Glomerular endothelial cell (primary cell): ENCODE measurements at places on chromosomes 13 and 19. TPM values are rescaled to one million over a fixed set of nuclear protein-coding genes. Genes with fewer than 3 reads are reported as not detected.

- no peak for DNase-seq
These were observed 19.8 kb downstream of the CAB39L start for GRCh38 chr13:49424011-49424560.

Gene SPRED3
- 8.5 and 9.4 TPM in 2 replicates for total RNA-seq

DNA sequence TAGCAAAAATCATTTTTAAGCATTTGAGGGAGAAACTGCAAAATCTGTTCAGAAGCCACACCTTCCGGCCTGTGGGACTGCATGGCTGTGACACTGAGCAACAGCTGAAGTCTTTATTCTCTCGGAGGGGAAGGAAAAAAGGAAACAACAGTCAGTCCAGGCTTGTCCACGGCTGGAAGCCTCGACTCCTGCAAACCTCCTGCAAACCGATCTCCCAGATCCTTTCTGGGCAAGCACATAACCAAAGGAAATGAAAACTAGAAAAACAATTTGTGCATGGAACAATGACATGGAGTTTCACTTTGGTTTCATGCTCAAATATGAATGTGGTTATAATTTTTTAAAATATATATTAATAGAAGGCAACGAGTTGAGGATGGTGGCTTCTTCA, 1.0 kb downstream of the COL4A1 start:
- DNase-seq: no peak

Gene DHDH
- not detected in 2 replicates for total RNA-seq

DNA sequence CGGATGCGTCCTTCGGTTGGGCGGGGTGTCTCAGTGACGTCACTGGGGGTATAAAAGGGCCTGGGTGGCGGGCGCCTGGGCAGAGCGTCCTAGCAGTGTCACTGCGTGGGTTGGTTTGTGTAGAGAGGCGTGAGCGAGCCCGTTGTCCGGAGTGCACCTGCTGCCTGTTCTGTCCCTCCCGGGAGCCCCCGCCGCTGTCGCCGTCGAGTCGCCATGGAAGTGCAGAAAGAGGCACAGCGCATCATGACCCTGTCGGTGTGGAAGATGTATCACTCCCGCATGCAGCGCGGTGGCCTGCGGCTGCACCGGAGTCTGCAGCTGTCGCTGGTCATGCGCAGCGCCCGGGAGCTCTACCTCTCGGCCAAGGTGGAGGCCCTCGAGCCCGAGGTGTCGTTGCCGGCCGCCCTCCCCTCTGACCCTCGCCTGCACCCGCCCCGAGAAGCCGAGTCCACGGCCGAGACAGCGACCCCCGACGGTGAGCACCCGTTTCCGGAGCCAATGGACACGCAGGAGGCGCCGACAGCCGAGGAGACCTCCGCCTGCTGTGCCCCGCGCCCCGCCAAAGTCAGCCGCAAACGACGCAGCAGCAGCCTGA, 2.9 kb downstream of the IER2 start:
- no peak for DNase-seq

DNA sequence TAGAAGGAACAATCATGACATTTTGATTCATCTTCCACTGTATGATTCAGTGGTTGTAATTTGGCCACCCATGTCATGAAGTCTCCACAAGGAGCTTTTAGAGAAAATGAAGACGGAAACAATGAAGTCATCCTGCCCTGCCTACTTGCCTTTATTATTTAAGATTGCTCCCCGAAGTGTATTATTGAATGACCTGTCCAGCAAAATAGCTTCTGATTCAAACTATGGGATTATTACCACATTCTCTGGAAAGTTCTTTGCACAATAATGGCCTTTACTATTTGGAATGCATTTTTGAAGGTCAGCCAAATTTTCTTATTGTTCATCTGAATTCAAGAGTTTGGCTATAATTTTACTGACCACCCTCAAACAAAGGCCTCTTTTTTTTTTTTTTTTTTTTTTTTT, 77.8 kb upstream of the RFC3 start:
- no peak for DNase-seq
